Stimulated activated CD4-positive, alpha-beta T cell treated with anti-CD3 and anti-CD28 coated beads, TNF-alpha, amount 100 ng/mL, for 1 hour (primary cell): ENCODE measurements at places on chromosomes 2 and 18.

DNA sequence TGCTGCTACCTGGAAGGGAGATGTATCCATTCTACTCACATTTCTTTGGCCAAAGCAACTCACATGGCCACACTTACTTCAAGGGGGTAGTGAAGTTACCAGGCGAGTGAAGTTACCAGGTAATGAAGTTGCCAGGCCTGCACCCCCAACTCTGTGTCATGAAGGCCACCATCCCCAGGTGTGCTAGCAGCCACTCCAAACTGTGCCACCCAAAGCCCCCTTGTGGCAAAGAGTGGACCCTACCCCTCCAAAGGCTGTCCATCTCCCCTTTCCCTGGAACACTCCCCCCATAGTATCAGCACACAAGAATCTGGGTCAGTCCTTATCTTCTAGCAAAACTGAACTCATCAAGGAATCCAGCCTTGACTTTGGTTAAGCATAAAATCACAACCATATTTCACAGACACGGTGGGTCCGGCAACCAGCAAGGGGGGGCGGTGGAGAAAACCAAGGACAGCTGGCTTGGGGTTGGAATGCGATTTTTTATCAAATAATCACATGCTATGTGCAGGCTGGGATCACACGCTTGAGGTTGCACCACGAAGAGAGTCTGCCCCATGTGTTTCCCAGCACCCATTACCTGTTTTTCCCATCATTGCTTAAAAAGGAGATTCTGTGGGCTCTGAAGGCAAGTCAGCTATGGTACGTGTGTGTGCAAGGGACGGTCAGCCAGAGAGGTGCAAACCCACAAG lies 60.9 kb downstream of the ZFP36L2 start:
- DNase-seq = no peak

DNA sequence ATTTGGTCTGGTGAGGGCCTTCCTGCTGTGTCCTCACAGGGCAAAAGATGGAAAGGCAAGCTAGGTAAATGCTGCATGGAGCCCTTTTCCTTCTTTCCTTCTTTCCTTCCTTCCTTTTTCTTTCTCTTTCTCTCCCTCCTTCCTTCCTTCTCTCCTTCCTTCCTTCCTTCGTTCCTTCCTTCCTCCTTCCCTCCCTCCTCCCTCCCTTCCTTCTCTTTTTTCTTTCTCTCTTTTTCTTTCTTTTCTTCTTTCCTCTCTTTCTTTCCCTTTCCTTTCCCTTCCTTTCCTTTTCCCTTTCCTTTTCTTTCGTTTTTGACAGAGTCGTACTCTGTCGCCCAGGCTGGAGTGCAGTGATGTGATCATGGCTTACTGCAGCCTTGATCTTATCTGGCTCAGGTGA lies 23.1 kb upstream of the C2orf74 start:
- no peak for DNase-seq

- DNase-seq = no peak
Observed at GRCh38 chr2:176856683-176857082, 355.9 kb upstream of the HNRNPA3 start.

DNA sequence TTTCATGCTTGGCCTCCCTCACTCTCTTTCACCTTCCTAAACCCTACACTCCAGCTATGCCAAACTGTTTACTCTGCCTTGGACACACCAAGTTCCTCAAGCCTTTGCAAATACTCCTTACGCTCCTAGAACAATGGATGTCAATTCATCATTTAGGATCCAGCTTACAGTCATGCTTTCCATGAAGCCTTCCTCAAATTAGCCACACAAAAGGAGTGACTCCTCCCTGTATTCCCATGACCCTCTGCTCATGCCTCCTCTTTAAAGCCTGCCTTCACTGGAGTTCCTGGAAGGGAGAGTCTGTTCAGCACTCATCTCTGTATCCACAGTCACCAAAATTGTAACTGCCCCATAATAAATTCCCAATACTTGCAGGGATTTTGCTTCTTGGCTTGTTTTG lies 721 bp upstream of the EHD3 start:
- no peak for DNase-seq

DNA sequence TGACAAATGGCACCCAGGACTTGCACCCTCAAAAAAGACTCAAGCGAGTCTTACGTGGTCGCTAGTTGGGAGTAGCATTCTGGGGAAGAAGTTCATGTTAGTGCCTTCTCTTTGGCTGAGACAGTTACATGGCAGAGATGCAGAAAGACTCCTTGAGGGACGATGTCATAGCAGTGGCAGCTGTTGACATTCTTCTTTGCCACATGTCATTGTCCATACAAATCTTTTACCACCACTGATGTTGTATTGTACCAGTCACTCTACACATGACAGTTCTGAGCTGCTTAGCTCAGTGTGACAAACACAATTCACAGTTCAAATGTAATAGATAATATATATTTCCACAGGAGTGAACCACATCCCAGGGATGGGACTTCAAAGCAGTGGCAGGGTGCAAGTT lies 197.1 kb downstream of the TCF4 start:
- DNase-seq = no peak

DNA sequence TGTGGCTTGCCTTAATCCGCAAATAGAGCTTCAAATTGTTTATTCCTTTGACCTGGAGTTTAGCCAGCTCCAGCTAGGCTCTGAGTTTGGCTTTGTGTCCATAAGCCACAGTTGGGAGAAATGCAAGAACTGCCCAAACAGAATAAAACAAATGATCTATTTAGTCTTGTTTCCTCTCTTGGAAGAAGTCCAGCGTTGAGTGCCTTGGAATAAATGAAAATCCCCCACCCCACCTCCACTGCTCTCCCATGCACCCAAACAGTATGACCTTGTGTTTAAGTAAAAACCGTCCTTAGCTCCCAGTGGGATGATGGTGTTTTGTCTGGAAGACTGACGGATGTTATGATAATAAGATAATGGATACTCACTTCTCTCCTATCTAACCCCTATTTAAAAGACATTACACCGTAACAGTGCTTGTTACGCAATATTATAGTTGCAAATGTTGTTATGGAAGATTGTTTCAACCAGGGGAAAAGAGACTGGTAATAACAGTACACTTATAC lies 3.2 kb upstream of the SERPINE2 start:
- DNase-seq = no peak

DNA sequence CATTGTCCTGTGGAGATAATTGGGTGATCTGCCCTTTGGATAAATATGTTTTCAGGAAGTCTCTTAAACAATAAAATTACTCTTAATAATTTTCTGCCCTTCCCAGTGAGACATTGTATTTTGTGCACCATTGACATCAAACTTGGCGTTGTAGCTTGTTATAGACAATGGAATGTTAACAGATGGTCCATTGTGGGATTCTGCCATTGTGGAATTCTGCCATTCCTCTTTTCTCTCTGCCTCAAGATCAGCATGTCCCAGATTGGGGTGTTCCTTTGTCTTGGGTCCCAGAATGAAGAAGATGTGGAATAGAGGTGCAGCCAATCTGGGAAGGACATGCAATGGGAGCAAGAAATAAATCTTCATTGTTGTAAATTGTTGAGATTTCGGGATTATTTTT lies 15.1 kb upstream of the LDAH start:
- no peak for DNase-seq

GRCh38 chr2:191465766-191466420 lies 212.0 kb upstream of the NABP1 start:
- DNase-seq = no peak

- DNase-seq = no peak
Observed at GRCh38 chr2:126963390-126963789, 64.7 kb downstream of the TEX51 start.

DNA sequence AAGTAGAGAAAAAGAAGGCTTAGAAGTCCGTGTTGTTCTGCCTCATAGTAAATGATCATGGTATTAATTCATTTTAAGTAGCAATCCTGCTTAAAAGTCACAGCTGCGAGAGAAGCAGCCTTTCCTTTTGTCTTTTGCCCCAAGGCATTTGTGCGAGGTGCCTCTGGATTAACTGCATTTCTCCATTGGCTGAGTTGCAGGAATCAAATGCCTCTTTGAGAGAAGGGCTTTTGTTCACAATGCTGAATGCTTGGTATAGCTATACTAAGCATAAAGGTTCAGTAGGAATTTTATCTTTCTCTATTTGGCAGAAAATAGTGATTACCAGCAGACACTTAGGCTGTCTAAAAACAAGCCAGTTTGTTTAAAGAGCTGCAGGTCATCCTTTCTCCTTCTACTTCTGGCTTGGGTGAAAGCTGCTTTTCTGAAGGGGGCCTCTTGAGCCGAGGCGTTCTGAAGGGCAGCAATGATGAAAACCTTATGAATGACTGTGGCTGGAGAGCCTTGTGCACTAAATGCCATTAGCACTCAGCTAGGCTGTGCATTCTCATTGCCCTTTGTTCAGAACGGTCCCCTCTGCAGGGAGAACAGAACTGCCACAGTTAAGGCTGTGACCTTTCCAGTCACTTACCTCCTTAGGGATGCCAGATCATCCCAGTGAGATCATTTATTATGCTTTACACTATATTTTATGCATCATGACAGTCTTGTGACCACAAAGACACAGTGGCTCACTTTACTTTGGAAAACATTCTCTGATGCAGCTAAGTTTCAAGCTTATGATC lies 68.8 kb upstream of the TMEM87B start:
- no peak for DNase-seq

- DNase-seq = no peak
Observed at GRCh38 chr2:209875270-209875669, 103.6 kb downstream of the UNC80 start.

DNA sequence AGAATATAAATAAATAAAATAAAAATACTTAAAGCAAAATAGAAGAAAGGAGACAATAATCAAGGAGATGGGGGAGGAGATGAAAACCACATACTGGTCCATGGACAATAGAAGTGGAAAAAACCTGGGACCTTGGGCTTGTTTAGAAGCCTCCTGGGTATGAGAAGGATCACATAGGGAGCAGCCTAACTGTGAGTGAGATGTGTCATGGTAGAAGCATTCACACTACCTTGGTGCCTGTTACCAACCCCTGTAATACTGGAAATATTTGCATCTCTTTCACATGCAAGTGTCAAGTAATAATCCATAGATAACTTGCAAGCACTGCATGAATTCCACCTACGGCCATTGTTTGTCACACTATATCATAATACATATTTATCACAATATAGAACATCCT lies 23.2 kb upstream of the RNF103 start:
- no peak for DNase-seq

DNA sequence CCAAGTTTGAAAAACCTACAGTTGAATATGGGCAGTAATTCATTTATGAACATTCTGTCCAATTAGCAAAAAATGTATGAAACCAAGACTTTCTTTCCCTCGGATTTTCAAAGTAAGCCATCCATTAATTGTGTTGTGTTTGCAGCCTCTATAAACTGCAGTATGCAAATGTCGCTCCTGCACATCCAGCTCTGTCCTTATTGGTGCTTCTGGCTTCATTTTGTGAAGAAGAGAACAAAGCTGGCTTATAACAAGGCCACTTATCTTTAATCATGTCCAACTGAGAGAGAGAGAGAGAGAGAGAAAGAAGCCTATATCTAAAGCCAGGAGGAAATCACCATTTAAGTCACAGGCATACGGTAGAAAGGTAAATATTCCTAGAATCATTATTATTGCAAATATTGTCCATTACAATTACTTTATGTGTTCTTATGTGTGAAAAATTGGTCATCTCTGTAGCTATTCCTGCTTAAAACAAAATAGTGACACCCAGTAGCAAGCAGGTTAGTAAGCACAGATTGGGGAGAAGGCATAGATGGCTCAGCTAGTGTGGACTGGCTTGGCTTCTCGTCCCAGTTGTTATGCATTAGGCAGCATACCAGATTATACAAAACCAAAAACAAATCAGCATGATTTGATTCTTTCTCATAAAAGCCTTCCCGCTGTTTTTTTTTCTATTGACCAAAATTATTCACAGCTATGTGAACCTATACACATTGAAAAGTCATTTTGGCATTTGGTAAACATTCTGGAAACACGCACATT lies 726.4 kb upstream of the SOX11 start:
- no peak for DNase-seq

DNA sequence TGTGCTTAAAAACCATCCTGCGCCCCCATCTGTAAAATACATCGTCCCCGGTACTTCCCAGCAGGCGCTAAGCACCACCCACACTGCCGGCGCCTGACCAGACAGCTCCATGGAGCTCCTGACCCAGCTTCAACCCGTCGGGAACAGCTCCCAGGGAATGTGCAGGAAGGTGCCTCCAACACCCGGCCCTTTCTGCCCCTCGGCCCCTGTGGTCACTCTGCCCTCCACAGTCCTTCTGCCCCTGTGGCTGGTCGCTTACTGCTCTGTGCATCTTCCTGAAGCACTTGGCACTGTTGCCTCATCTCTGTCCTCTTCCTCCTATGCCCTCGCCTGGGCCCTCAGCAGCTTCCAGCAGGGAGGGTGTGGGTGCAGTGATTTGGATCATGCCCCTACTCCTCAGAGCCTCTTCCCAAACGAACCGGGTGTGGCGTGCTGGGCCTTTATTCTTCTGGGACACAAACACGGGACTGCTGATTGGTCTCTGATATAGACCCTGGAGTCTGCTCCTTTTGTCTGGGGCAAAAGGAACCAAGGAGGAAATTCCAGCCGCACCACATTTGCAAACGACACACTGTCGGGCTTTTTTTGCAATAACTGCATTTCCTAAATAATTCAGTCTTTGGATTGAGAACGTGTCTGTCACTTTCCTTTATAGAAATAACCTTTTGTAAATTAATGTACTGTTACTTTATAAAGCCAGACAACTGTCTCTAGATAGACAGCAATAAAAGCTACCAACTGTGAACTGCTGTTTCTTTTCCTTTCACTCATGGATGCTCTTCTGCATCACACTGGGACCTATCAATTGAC lies 65.9 kb downstream of the ADI1 start:
- DNase-seq = no peak

- DNase-seq = no peak
Observed at GRCh38 chr2:237614151-237614720, 13.2 kb upstream of the LRRFIP1 start.

DNA sequence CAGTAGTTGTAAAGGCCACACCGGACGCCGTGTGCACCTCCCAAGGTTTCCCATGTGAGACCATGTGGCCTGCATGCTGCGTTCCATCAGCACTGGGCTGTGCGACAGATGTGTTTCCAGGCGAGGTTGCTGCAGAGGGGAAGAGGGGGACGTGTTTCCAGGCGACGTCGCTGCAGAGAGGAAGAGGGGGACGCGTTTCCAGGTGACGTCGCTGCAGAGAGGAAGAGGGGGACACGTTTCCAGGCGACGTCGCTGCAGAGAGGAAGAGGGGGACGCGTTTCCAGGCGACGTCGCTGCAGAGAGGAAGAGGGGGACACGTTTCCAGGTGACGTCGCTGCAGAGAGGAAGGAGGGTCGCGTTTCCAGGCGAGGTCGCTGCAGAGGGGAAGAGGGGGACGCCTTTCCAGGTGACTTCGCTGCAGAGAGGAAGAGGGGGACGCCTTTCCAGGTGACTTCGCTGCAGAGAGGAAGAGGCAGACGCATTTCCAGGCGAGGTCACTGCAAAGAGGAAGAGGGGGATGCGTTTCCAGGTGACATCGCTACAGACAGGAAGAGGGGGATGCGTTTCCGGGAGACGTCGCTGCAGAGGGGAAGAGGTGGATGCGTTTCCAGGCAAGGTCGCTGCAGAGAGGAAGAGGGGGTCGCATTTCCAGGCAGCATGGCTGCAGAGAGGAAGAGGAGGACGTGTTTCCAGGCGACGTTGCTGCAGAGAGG lies 24.5 kb downstream of the NFATC1 start:
- DNase-seq = no peak

- no peak for DNase-seq
Observed at GRCh38 chr2:85865539-85866164, 23.1 kb downstream of the ST3GAL5 start.

GRCh38 chr2:240930631-240931318 lies 24.6 kb downstream of the CROCC2 start:
- DNase-seq = no peak
